ENCODE measurements at places on chromosomes 2 and 18.

DNA sequence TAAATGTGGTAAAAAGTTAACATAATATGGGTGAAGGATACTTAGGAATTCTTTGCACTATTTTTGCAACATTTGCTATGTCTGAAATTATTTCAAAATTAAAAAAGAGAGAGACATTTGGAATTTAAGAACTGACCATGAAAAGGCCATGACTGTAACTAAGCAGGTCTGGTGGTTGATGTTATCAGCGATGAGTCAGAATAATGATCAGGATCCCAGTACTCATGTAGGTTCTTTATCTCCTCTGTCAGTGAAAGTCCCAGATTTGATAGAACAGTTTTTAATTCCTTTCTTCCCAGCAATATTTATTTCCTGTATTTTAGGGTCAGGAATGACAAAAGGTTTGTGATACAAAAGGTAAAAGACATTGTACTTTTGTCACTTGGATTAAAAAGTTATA lies 242.4 kb upstream of the ZNF521 start:
- no peak for DNase-seq

- DNase-seq: no peak
These were observed 97.0 kb upstream of the PAPOLG start for GRCh38 chr2:60659026-60659425.

GRCh38 chr2:65199166-65199565 lies 28.5 kb upstream of the ACTR2 start:
- no peak for DNase-seq

- no peak for DNase-seq
These were observed 111.7 kb upstream of the AGAP1 start for GRCh38 chr2:235382179-235382578.

- DNase-seq: no peak
These were observed 88.9 kb downstream of the TMEM185B start for GRCh38 chr2:120134263-120134662.

- DNase-seq: no peak
These were observed 46.5 kb downstream of the PLEK start for GRCh38 chr2:68411397-68412126.

DNA sequence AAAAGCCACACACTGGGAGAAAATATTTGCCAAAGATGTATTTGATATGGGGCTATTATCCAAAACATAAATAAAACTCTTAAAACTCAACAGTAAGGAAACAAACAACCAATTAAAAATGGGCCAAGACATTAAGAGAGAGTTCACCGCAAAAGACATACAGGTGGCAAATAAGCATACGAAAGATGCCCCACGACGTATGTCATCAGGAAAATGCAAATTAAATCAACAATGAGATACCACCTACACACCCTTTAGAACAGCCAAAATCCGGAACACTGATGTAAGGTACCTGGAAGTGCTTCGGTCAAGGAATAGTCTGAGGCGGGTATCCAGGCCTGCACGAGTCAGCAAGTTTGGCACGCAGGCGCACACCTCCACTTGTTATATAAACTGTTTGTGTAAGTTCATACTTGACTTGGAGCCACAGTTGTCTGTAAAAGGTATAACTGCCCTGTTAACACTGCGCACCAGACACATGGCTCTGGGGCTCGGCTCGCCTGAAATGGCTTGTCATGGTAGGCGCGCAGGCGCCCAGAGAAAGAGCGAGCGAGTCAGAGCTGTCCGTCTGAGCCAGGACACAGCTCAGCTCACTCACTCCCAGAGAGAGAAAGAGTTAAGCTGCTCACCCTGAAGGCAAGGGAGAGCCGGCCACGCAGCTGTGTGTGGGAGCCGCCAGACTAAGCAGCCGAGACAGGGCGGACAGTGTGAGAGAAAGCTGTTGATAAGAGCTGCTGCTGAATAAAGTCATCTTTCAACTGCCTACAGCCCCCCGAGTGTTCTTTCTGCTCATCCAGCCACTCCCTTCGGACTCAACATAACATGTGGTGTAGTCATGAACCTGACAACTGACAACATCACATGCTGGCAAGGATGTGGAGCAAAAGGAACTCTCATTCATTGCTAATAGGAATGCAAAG lies 87.3 kb downstream of the HNRNPLL start:
- no peak for DNase-seq

DNA sequence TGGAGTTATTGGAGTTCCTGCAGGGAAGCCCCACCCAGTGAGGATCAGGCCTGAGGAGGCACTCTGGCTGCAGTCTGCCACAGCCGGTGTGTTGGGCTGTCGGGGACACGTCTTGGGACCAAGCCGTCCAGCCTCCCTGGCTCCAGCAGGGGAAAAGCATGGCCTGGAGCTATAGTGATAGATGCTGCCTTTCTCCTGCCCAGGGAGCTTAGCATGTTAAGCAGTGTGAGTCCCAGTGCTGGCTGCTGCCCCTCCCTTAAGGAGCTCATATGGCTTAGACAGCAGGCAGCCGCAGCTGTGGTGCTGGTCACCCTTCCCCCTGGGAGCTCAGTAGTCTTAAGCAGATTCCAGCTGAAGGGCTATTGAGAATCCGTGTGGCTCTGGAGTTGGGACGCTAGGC lies 78.9 kb downstream of the CERS6 start:
- no peak for DNase-seq

DNA sequence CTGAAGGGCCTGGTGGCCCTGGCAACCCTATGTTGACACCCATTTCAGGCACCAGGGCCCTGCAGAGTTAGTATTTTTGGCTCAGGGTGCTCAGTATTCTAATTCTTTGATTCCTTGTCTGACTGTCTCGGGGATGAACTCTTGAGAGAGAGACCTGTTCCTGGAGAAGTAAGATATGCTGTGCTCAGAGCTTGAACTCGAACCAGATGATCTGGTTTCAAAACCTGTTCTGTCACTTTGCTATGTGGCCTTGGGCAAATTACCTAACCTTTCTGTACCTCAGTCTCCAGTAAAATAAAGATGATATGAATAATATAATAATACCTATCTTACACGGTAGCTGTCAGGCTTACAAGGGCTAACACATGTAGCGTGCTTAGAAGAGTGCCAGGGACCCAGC lies 294.2 kb downstream of the DYSF start:
- no peak for DNase-seq

- DNase-seq: no peak
These were observed 13.7 kb downstream of the RAPGEF4 start for GRCh38 chr2:172749388-172749787.

DNA sequence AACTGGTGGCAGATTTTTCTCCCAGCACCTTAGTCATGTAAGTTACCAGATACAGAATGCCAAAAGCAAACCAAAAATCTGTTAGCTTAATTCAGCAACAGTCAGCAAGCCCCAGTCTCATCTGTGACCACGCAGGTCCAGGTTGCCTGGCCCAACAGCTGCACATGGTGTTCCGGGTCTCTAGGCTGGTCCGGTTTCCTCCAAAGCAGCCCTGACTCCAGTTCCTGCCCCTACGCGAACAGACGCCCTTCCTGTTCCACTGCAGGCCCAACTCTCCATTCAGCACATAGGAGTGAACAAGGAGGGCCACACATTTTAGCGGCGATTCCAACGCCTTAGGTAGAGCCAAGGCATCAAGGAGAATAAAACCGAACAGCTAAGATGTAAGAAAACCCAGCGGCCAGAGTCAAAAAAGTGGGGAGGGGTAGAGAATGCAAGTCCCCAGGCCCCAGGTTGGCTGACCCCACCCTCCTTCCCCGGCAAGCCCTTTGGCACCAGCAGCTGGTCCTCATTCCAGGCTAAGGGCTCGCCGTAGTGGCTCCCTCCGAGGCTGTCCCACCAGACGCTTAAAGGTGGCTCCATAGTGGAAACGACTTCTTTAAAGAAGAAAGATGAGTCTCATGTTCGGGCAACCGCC lies 1.5 kb downstream of the STK25 start:
- no peak for DNase-seq

DNA sequence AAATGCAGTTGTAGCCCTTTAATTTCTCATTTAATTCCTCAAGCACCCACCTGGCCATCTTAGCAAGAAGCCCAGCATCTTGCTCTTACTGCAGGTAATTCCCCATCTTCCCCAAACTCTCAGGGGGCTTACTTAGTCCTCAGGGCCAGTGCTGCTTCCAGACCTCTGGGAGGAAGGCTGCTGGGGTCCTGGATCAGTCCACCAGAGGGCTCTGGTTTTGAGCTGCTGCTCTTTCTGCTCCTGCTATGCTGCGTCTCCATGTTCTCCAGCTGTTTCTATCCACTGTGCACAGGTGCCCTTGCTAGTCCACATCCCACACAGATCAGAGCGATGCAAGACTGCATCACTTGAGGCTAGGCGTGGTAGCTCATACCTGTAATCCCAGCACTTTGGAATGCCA lies 34.5 kb upstream of the TMEM87B start:
- no peak for DNase-seq

DNA sequence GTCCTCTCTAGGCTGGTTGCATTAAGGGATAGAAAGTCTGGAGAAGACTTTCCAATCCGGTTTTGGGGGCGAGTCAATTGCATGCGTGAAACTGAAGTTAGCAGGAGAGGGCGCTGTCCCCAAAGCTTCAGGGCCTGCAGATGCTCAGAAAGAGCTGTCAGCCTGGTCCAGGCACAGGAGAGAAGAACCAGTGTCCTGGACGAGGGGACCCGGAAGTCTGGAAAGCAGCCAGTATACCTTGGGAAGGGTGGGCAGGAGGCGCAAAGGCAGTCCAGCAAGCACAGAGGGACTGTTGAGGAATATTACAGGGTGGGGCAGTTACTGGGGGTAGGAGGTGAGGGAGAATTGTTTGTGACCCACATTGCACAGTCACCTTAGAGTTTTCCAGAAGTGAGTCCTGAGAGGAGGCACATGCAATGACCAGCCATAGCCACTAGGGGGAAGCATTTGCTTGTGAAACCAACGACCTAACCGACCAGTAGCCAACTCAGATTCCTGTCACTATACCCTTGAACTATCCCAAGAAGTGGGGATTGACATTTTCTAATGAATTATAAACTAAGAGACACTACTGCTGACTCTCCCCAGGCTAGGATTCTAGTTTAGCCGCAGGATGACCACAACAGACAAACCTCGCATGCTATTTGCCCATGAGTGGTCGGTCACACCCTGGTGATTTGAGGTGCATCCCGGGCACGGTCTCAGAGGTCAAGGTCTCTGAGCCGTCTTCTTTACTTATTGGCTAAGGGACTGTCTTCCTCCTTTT lies 172.8 kb downstream of the RDH14 start:
- DNase-seq: peak; percentile 33

DNA sequence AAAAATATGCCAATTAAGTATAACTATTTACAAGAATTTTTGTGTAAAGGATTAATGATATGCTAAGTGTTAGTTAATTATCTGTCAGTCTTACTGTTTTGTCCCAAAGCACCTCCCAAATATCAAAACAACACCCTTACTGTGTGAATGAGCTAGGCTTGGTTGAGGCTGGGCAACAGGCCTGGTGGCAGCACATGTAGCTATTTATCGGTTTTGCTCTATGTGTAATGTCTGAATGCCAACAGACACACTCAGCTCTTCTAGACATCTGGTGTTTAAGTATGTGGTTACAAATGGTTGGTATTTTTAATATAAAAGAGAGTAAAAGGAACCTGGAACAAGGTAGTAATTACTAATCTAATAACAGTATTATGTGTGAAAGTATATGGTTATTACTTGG lies 175.3 kb downstream of the RAB3GAP1 start:
- no peak for DNase-seq

DNA sequence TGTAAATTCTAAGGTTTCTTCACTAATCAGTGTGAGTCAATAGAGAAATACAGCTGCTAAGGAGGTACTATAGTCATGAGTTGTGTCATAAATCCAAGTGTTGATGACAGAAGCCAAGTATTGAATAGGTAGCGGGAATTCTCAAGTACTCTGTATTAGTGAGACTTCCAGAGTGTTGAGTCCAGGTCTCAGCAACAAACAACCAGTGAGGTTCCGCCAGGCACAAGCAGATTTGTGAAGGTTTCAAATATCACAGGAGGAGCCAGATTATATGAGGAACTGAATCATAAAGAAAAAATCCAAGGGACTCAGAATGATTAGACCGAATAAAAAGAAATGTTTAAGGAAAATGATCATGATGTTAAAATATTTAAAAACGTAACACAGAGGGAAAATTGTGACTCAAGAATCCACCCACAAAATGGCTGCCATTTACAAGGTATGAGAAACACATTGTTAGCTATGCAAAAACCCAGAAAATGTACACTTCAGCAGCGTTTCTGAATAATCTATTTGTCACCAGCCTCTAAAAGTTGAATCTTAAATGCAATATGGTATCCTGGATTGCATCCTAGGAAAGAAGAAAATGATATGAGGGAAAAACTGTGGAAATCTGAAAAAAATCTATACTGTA lies 27.3 kb upstream of the EVA1A start:
- no peak for DNase-seq

- no peak for DNase-seq
These were observed 61.1 kb downstream of the ODC1 start for GRCh38 chr2:10387033-10387432.

DNA sequence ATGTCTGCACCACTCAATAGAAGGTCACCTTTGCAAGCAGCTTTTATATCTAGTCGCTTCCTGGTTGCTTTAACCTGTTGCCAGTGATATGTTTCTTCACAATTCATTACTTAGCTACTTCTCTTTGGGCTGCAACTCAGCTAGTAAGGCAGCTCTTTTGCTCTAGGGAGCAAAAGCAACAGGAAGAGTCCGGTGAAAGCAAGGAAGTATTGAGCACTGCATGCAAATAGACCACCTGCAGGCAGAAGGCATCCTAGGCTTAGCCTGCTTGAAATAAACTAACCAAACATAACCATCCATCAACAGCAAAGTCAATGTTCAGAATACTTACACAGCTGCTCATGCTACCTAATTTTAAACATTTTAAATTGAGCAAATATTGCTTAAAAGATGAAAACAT lies 529.2 kb upstream of the LINC00305 start:
- no peak for DNase-seq

- no peak for DNase-seq
These were observed 210.1 kb upstream of the RAB6C start for GRCh38 chr2:129769185-129769991.

- DNase-seq: no peak
These were observed 303.7 kb downstream of the PTGR3 start for GRCh38 chr18:74905247-74905646.

DNA sequence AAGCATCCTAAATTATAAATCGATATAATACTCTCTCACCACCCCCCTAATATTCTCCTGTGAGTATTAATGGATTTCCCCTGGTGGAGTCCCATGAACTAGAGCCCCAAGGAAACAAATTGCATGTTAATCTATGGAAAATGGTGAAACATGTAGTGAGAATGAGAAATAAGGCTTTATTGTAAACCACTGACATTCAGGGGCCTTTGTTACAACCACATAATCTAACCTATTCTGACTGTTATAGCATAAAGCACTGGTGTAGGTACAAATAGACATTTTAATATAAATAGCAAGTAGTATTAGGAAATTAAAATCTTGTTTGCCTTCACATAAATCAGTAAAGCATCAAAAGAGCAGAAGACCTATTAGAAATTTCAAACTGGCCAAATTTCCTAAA lies 65.3 kb upstream of the TLK1 start:
- DNase-seq: no peak
